ENCODE measurements at places on chromosomes 1 and 21.

- DNase-seq, result no peak
These were observed 17.7 kb upstream of the C1orf174 start for GRCh38 chr1:3917761-3918160.

DNA sequence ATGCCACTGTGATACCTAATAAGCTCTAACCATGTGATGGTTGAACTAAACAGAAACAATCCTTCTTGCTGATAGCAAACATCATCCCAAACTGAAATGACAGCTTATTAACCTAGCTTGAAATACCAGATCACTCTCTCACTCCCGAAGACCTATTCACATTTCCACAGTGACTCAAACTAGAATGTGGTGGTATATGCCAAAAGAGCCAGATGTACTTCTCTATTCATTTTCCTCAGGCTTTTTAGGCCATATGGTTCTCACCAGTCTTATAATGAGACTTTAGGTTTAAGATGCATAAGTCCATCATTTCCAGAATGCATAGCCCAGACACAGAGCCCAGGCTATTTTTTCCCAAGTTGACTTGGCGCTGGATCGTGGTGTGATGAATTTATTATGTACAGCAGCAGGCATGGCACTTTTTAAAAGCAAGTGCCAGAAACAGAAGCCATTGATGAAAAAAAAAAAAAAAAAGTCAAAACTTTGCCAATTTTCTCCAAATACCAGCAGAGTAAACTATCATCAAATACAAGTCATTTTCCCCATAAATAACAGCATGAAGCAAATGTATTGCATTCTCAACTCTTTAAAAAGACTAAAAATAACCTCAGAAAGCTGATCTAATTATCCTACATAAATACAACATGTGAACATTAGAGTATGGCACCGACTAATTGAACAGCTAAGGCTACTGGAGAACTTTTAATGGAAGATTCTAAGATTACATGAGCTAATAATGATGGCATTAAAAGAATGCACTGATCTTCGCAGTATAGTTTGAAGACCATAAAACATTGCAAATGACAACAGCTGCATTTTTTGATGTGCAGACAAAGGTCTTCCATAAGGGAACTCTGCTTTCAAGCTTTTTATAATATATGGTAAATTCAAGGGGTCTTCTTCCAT lies 365.4 kb downstream of the LRRIQ3 start:
- no peak for DNase-seq

- DNase-seq, result no peak
These were observed 32.3 kb downstream of the SYF2 start for GRCh38 chr1:25199819-25200620.

DNA sequence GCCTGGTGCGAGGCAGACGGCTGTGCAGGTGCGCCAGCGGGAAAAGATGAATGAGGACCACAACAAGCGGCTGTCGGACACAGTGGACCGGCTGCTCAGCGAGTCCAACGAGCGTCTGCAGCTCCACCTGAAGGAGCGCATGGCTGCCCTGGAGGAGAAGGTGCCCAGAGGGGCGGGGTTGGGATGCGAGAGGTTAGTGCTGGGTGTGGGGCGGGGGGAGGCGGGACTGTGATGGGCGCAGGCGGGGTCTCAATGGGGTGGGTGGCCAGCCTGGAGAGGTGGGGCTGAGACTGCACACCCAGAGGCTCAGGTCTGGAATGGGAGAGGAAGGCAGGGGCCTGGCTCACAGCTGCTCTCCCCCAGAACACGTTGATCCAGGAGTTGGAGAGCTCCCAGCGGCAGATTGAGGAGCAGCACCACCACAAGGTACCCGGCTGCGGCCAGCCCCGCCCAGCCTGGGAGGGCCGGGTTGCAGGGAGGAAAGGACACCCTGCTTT lies 22.3 kb downstream of the PPFIA4 start:
- no peak for DNase-seq

DNA sequence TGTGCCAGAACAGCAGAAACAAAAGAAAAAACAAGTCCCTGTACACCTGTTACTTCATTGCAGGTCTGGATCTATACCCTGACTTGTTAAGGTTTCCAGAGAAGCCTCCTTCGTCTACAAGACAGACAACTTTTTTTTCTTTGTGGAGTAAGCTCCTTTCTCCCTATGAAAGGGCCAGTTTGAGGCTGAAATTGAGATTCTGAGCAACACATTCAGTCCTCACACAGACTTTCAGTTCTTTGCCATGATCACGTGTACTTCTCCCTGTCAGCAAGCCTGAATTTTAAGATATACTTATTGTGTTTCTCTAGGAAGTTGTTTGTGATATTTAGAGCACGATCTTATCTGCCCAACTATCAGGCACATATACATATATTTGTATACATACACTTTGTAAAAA lies 374.0 kb downstream of the NTNG1 start:
- DNase-seq, result no peak

DNA sequence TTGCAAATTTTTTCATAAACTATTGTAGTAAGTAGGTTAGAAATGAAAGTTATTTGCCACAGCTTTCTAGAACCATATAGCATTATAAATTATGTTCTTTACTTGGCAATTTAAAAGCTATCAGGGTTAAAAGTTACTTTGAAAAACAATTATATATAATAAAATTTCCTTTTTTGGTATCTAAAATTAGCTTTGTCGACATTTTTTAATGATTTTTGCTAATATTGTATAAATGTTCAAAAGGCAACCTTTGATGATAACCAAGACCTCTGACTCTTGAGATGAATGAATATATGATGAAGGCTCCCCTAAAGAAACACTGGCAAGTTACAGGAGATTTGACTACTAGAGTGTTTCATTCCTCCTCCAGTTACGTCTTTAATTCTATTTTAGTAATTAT lies 121.2 kb downstream of the CDC42BPA start:
- no peak for DNase-seq

DNA sequence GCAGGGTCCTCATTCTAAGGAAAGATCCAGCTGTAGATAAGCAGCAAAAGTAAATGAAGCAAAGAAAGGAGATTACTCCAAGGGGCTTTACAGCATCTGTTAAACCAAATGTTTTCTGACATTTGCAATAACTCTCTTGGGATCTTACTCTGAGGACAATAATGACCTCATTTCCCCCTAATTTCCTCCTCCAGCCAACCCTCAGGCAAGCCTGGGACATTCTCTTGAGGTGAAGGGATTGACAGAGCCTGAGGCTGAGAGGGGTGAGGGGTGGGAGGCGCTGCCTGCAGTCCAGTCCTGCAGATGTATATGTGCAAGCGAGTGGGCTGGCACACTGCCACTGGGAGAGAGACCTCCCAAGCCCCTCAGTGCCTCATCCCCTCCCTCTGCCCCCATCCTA lies 40.5 kb upstream of the NEK2 start:
- DNase-seq, result no peak

GRCh38 chr1:52738893-52739292 lies 12.6 kb downstream of the ZYG11B start:
- DNase-seq, result no peak

GRCh38 chr1:157147906-157148700 lies 9.9 kb upstream of the ETV3 start:
- DNase-seq, result no peak

Data from stimulated activated CD8-positive, alpha-beta memory T cell treated with anti-CD3 and anti-CD28 coated beads, Interleukin-15, amount 100 ng/mL, for 24 hours (primary cell).